ENCODE measurements at places on chromosomes 7 and 10.
A peak's percentile ranks its signal among the peaks of the same experiment; 100 is the strongest.

- DNase-seq, result no peak
Measured at GRCh38 chr7:108627476-108628051, 57.9 kb downstream of the DNAJB9 start.

- no peak for DNase-seq
Measured at GRCh38 chr10:53846809-53847208, 954.2 kb downstream of the PCDH15 start.

DNA sequence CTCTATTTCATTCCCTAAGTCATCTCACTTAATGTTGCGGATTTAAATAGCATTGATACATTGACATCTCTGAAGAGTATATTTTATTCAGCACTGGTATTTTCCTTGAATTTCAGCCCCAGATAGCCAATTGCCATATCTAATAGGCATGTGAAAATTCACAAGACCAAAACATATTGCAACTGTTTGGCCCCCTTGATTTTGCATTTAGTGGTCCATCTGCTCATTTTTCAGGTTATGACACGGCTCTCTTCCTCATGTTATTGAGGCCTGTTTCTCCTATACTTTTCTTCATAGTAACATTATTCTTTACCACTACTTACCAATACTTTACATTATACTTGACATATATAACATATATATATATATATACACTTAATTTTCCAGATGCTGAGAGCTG, 43.7 kb downstream of the MKLN1 start:
- no peak for DNase-seq

GRCh38 chr7:66013938-66014337, 31.9 kb upstream of the GUSB start:
- DNase-seq, result no peak

GRCh38 chr7:36064676-36065075, 88.4 kb upstream of the EEPD1 start:
- DNase-seq, result no peak

DNA sequence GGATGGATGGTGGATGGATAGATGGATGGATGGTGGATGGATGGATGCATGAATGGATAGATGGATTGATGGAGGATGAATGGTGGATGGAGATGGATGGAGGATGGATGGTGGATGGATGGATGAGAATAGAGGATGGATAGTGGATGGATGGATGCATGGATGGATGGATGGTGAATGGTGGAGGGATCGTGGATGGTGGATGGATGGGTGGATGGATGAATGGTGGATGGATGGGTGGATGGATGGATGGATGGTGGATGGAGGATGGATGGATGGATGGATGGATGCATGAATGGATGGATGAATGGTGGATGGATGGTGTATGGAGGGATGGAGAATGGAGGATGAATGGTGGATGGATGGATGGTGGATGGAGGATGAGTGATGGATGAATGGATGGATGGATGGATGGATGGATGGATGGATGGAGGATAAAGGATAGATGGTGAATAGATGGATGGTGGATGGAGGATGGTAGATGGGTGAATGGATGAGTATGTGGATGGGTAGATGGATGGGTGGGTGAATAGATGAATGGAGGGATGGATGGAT, 76.3 kb downstream of the PDGFA start:
- DNase-seq, result no peak

- no peak for DNase-seq
Measured at GRCh38 chr7:106827626-106828025, 37.5 kb upstream of the PIK3CG start.

- no peak for DNase-seq
Measured at GRCh38 chr10:43861966-43862751, 213.5 kb upstream of the ZNF32 start.

GRCh38 chr10:58158806-58159205, 108.9 kb downstream of the IPMK start:
- DNase-seq, result no peak

- DNase-seq, result no peak
Measured at GRCh38 chr10:100776671-100777070, 31.3 kb downstream of the PAX2 start.

- DNase-seq, result no peak
Measured at GRCh38 chr7:157601530-157601929, 264.7 kb downstream of the DNAJB6 start.

DNA sequence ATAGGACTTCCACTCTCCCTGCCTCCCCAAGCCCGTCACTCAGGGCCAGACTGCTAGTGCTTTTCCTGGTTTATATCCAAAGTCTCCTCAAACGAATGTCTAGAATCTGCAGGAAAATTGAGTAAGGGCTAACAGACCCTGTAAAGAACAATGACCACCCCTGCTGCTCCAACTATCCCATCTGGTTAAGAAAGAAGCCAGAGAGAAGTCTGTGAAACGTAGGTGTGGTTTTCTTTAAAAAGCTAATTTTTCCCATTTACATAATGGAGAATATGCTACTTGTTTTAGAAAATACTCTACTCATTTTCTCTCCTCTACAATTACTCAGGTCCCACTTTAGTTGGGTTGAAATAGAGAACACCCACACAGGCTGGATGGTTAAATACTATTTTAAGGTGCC, 72.5 kb downstream of the FAM13C start:
- no peak for DNase-seq

DNA sequence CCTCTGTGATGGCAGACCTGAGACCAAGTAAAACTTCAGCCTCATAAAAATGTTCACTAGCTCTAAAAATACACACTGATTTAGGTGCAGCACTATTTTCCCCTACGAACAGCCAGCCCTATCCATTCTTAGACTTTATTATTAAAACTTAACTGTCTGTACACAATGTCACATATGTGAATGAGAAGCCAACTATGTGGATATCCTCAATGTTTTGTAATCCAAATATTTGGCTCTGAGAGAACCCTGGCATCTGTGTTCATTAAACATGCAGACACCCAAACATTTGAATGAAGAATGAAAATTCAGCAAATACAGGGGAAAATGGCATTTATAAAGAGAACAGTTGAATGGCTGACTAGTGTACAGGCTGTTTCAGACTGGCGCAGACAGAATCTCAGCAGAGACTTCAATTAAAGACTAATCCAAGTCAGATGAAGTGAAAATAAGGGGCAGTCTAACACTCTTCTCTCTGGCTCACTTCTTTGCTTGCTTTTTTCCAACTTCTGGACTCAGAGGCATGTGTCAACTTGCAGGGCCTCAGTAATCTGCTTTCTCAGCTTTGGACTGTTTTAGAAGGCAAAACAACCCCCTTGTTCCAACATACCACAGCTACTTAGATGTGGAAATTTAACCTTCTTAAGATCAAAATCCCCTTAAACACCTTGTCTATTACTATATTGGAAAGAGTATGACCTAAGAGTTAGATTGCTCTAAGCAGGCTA, 47.4 kb upstream of the FAM180A start:
- no peak for DNase-seq

DNA sequence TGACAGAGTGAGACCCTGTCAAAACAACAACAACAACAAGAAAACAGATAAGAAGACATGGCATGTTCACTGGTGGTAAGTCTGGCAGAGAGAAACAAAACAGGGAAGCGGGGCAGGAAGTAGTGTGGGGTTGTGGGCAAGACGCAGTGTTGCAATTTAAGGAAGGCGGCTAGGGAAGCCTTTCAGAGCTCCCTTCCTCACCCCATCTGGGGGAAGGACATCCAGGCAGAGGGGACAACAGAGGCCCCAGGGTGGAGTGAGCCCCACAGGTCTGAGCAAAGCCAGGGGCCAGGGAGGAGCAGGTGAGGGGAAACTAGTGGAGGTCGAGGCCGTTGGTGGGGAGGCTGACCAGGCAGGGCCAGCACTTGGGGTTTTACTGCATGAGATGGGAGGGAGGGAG, 16.8 kb downstream of the LAT2 start:
- DNase-seq, result no peak

- DNase-seq, result no peak
Measured at GRCh38 chr10:52066383-52066782, 247.7 kb upstream of the DKK1 start.

- peak; percentile 81 for DNase-seq
Measured at GRCh38 chr7:99374111-99375064, at the start of gene ARPC1B. Gene ARPC1B (plus strand): TSS chr7:99374730. CDS start chr7:99385715, 10,985 bp downstream.

Data from activated gamma-delta T cell treated with Interleukin-2 at 50 U/mL for 16 hours (primary cell).